Temporal lobe (tissue), 4 donors: ENCODE measurements at places on chromosomes 4 and X. TPM values are rescaled to one million over a fixed set of nuclear protein-coding genes. Genes with fewer than 3 reads are reported as not detected.

FAM9B gene
- not detected for total RNA-seq

OGT gene
- total RNA-seq = 171 TPM

NPY2R gene
- 11.8 TPM for total RNA-seq

RBMXL3 gene
- total RNA-seq = not detected

DDX53 gene
- total RNA-seq = not detected

CHRNA9 gene
- total RNA-seq = not detected

FSTL5 gene
- total RNA-seq = 79.2 TPM

HERC5 gene
- 2.0 TPM for total RNA-seq

CXorf38 gene
- 9.3 TPM for total RNA-seq

STS gene
- 8.4 TPM for total RNA-seq

GLUD2 gene
- total RNA-seq = 0.49 TPM
